ENCODE measurements at places on chromosomes 3 and 15.

GRCh38 chr3:49591615-49592014, 37.3 kb downstream of the BSN start:
- no peak for DNase-seq

GRCh38 chr3:127688416-127689265, 15.9 kb downstream of the ABTB1 start:
- DNase-seq: no peak

GRCh38 chr3:142929109-142929508, 34.4 kb downstream of the PAQR9 start:
- no peak for DNase-seq

GRCh38 chr15:52466134-52466701, 62.5 kb downstream of the MYO5A start:
- no peak for DNase-seq

DNA sequence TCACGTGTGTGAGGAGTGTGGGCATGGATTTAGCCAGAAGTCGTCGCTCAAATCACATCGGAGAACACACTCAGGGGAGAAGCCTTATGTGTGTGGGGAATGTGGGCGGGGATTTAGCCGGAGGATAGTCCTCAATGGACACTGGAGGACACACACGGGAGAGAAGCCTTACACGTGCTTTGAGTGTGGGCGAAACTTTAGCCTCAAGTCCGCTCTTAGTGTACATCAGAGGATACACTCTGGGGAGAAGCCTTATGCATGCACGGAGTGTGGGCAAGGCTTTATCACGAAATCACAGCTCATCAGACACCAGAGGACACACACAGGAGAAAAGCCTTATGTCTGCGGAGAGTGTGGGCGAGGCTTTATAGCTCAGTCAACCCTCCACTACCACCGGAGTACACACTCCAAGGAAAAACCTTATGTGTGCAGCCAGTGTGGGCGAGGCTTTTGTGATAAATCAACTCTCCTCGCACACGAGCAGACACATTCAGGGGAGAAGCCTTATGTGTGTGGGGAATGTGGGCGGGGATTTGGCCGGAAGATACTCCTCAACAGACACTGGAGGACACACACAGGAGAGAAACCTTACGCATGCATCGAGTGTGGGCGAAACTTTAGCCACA, 28.1 kb downstream of the ZNF589 start:
- DNase-seq: no peak

- peak; percentile 53 for DNase-seq
Measured at GRCh38 chr3:148992635-148993255, 1.4 kb downstream of the GYG1 start.

GRCh38 chr3:184186902-184187207, 856 bp downstream of the ABCF3 start:
- DNase-seq: no peak

GRCh38 chr3:124688581-124689454, 41.4 kb upstream of the UMPS start:
- peak; percentile 58 for DNase-seq

DNA sequence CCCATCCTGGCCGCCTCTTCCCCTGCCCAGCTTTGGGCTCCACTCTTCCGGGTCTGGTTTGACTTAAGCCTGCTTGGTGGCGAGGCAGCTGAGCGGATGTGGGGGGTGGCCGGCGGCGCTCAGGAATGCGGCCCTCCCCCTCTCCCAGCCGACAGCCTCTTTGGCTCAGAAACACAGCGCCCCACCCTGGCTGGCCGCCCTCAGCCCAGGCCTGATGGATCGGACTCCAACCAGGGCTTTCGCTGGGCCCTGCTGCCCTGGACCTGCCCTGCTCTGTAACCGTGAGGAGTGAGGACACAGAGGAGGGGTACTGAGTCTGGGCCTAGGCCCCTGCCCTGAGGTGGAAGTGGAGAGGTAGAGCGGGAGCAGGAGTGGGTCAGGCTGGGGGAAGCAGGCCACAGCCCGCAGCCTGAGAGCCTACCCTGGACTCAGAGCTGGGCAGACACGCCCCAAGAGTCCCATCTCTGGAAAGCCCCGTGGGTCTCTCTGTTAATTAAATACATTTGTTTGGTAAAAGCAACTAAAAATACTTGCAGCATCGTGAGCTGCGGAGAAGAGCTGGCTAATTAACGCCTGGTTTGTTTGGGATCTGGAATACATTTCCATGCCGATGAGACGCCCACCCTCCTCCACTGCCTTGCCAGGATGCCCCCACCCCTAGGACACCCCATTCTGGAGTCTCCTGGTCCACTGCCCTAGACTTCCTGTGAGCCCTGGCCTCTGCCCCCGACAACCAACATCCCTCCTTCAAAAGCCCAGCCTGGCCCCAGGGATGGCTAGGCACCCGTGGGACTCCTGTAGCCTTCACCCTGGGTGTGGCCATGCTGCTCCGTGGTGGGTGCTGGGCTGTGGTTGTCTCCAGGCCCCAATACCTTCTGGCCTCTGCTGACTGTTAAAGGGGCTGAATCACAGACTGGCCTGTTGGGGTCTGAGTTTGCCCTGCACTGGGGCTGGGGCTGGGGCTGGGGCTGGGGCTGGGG, 19.6 kb downstream of the PLXNA1 start:
- peak; percentile 90 for DNase-seq

DNA sequence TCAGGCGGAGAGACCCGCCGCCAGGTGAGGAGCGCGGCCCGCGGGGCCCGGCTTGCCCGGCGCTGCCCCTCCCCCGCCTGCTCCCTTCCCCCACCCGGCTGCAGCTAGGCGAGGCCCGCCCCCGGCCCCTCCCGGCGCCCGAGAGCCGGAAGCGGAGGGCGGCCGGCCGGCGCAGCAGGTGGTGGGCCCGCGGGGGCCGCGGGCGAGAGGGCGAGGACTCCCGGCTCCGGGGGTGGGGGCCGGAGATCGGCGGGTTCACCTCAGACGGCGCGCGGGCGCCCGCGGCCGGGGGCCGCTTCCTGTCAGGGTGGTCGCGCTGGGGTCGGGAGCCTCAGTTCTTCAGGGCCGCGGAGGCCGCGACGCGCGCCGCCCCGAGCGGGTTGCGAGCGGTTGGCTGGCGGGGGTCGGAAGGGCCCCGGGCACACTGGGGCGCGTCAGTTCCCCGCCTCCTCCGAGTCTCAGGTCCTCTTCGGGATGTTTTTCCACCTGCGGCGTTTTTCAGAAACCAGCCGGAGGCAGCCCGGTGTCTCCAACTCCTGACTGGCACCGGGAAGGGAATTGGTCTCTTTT, 395 bp downstream of the ZFAND6 start:
- peak; percentile 40 for DNase-seq

- DNase-seq: no peak
Measured at GRCh38 chr3:43173949-43174348, 68.1 kb upstream of the POMGNT2 start.

GRCh38 chr15:46660096-46660842, 1025.4 kb downstream of the SQOR start:
- no peak for DNase-seq

DNA sequence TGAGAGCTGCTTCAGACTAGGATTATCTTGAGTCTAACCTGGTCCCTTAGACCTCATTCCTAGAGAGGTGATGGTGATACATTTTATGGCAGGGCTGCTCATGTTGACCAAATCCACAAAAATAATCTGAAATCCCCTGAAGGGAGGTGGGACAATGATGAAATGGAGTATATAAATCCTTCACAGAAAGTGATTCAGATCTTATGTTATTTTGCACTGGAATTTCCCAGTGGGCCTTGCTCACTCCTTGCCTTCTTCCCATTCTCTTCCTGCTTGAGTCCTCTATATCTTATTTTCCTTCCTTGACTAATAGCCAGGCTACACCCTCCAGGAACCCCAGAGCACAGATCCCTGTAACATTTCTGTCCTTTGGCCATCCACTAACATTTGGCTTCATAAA, 10.4 kb upstream of the TMEM202 start:
- no peak for DNase-seq

Data from right lung (tissue), 10 donors.